ENCODE measurements at places on chromosomes 5 and 9.
A peak's percentile ranks its signal among the peaks of the same experiment; 100 is the strongest.

DNA sequence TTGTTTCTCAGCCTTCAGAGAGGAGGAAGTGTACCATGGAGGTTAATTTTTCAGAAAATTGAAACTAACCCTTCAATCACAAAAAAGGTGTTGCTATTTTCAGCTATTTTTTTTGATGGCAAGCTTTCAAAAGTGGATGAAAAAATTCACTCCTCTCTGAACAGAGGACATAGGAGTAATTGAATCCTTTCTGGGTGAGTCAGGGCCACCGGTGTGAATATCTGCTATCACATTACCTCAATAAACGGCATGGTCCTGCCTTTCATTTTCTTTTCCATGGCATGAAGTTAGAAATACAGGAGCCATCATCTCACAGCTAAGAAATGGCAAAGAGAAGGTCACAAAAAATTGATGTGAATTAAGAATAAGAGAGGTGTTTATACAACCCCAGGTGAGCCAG is 90.2 kb upstream of the CCDC112 start:
- no peak for DNase-seq

DNA sequence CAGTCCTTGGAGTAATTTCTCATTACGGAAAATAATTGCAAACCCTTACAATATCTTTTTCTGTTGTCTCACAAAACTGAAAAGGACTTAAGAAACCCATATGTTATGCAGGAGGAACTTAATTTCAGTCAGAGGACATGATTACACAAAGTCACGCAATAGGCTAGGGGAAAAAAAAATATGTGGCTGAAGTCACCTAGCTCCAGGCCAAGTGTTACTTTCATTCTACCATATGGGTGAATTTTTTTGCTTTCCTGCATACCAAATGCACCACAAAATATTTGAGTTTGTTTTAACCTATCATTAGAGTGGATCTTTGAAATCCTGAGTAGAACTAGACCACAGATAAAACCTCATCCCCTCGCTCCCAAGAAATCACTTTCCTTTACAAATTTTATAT is 523.5 kb downstream of the CAAP1 start:
- peak; percentile 47 for DNase-seq

- no peak for DNase-seq
Observed at GRCh38 chr5:34597034-34598027, 58.8 kb upstream of the RAI14 start.

DNA sequence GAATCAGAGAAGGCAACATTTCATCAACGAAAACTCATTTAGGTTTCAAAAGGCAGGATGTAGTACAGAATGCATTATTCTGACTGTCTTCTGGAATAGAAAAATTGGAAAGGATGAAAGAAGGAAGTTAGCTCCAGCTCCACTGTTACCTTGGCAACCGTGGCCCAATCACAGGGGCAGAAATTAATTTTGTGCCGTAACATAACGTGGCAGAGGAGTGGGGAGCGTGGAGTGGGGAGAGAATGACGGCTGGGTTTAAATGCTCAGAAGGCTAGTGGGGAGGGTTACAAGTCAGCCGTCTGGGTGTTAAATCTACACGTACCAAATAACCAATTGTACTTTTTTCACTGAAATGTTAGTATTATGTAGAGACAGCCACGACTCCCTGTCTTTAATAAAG is 32.3 kb upstream of the EQTN start:
- no peak for DNase-seq

DNA sequence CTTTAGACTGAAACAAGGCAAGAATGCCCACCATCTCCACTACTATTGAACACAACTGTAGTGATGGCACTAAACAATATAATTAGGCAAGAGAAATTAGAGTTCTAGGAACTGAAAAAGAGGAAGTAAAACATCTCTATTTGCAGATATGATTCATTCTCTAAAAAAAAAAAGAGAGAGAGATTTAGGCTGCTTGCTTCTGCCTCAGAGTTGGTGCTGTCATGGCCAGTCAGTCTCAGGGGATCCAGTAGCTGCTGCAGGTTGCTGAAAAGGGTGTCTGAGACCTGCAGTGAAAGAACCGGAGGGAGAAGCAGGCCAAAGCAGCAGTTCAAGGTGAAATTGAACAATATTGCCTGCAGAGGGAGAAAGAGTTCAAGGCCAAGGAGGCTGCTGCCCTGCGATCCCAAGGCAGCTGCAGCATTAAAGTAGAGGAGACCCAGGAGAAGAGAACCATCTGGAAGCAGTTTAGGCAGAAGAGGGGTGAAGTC is 72.5 kb downstream of the AP3B1 start:
- no peak for DNase-seq

- DNase-seq, result no peak
Observed at GRCh38 chr9:37908698-37909186, 4.8 kb upstream of the SLC25A51 start.

GRCh38 chr5:76401801-76402250 is 1.3 kb upstream of the IQGAP2 start:
- no peak for DNase-seq

- DNase-seq, result peak; percentile 29
Observed at GRCh38 chr9:110255463-110256379, 586 bp downstream of the TXN start.

- no peak for DNase-seq
Observed at GRCh38 chr5:124342986-124343385, 403.5 kb downstream of the ZNF608 start.

DNA sequence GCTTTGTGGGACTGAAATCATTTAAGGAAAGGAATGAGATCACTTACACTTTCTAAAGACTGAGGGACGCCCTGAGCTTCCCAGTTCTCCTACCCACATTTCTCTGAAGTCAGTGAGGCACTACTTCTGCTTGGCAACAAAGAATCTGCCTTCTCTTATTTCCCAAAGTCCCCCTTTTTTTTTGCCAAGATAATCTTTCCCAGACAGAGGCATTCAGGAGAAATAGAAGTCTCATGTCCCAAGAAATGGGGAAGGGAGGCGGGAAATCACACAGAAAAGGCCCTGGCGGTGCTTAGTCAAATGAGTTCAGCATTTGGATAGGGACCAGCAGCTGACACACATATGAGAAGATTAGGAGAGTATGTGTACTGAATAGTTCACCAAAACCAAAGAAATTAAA is 159.7 kb downstream of the MUSK start:
- peak; percentile 51 for DNase-seq

DNA sequence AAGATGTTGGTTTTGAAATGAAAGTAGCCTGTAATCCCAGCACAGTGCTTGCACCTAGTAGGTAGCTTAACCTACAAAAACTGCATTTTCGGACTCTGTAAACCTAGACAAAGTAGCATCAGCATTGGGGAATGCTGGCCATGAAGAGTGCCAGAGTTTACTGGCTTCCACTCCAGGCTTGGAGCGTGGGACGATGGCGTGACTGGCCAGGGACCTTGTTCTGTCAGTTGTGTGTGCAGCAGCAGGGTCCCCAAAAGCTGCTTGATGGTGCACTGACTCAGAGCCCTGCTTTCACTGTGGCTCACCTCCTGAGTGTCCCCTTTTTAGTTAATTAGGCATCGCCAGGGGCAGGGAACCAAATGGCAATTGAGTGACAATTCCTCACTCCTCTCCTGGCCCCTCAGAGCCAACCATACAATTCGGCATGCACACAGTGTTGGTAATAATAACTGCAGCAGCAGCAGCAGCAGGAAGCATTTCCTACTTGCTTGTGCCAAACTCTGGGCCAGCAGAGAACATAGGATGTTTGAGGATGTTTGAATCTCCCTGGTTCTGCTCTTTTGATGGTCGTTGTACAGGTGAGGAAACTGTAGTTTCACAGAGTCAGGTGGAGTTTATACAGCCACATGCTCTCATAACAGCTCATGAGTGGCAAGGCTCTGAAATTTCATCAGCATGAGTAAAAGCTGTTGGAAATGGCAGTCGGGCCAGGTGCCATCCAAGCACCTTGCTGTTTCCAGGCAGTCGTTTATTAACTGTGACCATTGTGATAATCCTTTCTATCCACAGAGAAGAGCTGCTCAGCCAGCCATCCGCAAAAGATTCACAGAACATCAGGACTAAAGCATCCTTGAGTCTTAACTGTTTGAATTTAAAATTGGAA is 4.2 kb downstream of the UBE2QL1 start:
- DNase-seq, result no peak

GRCh38 chr9:130107234-130107861 is 53.6 kb downstream of the GPR107 start:
- peak; percentile 77 for DNase-seq

DNA sequence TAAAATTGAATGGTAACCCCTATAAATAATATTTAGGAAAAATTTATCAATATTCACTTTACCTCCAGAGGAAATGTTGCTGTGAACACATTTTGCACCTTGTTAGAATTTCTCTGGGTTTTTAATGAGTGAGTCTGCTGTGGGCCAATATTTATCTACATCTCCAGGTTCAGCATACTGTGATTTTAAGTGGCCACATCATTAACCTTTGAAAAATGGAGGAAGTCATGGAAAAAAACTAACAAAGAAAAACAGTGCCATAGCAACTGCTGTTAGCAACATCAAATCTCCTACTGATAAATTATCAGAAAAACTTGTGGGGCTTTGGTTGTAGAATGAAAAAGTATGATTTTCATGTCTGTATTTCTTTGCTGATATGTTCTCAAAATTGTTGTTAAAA is 55.0 kb downstream of the CD180 start:
- DNase-seq, result no peak

GRCh38 chr9:93143830-93144530 is 9.9 kb upstream of the NINJ1 start:
- DNase-seq, result no peak

GRCh38 chr5:88727705-88728313 is 155.2 kb downstream of the MEF2C start:
- DNase-seq, result no peak

DNA sequence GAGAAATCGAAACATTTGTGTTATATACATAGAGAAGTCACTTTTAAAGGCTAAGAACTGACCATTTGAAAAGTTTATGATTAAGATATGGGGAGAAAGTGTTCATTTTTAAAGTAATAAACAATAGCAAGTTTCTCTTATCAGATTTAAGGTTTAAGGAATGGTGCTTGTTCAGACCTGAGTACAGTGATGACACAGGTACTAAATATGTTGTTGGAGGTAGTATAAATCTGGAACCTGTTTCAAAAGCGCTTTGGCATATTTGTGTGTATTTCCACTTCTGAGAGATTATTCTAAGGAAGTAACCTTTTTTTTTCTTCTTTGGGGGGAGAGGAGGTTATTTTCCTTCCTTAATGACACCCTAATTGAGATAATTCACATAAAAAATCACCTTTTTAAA is 18.4 kb downstream of the CDC42SE2 start:
- DNase-seq, result no peak

DNA sequence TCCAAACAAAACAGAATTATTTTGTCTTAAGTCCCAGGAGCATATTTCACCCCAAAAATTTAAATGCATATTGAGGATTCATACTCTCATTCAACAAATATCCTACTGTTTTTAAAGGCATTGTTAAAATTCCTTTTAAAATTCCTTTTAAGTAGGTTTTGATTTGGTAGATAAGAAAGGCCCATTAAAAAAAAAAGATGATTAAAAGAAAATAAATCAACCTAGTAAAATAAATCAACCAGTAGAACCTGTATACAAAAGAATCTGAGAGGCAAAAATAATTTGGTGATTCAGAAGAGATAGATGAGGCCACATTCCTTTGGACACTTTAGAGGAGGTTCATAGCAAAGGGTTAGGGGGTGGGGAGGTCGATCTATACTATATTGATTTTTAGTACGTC is 585.3 kb upstream of the TLE4 start:
- no peak for DNase-seq
